ENCODE measurements at places on chromosomes 12 and 14.

DNA sequence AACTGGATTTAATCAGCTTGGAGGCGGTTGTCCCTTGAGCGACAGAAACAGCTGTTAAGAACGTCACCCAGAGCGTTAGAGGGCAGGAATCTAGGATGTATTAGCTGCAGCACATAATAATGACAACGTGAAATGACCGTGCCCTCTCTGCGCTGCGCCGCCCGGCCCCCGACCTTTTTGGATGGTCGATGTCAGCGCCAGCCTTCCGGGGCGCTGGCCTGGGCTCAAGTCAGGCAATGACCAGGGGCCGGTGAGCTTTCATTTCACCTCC lies 427 bp upstream of the TMEM120B start:
- H3K27me3 ChIP-seq: no peaks in the 10 kb centered on the region
- H3K4me3 ChIP-seq: peak overlapping the region; percentile 99
- peaks cover 26% of the 10 kb centered on the region for H3K4me1 ChIP-seq

DNA sequence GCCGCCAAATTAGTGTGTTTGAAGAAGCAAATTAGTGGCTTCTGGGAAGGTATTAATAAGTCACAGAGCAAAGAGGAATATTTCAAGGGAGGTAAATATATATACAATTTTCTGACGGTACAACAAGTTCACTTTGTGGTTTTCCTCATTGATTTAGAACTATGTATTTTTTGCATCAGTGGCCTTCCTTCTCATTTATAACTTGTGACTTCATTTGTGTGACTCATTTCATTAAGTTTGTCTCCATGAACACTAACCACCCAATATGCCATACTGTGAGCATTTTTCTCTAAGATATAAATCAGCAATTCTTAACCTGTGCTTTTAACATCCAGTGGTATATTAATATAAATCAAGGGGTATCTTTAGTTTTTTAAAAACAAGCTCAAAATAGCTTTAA lies 29.3 kb upstream of the ARHGAP5 start:
- no peak for DNase-seq
- peaks cover 5% of the 10 kb centered on the region for H3K4me1 ChIP-seq
- no peaks in the 10 kb centered on the region for H3K36me3 ChIP-seq

- H3K36me3 ChIP-seq: no peaks in the 10 kb centered on the region
- no peak overlapping the region for H3K4me3 ChIP-seq
- no peak overlapping the region for H3K27ac ChIP-seq
- no peaks in the 10 kb centered on the region for H3K4me1 ChIP-seq
- no peaks in the 10 kb centered on the region for H3K27me3 ChIP-seq
- no peak for DNase-seq
Measured at GRCh38 chr12:82144505-82144904, 213.7 kb downstream of the CCDC59 start.

DNA sequence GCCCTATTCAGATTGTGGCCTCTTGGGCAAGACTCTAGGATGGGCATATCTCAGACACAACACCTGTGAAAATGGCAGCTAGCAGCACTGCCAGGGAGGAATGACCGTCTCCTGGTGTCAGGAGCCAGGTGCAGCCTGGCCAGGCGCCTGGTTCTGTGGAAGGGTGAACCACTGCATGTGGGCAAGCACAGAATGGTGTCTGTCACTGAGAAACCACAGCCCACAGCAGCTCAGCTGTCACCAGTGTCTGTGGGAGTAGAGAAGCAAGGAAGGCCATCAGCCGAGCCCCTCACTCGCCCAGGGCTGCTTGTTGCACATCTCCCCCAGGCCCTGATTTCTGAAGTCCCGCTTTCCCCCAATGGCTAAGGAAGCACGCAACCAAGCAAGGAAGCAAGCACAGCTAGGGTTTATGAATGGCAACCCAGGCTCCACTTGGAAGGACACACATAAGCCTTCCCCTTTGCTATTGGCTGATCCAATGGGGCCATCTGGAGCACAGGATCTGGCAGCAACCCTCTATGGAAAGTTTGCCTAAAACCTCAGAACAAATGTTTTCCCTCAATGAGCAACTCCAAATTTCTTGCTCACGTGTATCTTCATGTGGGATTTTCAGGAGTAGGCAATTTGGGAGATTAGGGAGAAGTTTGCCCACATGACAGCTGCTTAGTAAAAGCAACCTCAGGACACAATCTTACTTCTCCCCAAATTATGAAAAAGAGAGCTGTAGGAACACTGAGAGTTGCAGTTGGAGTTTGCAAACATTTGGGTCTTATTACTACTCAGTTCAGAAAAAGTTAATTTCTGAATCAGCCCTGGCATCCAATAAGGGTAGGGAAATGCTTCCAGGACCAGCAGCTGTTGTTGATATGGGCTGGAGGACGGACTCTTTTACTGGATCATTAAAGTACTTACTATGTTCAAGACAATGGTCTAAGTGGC lies 44.7 kb downstream of the GPHB5 start:
- DNase-seq: no peak
- no peaks in the 10 kb centered on the region for H3K4me1 ChIP-seq
- H3K4me3 ChIP-seq: no peak overlapping the region
- no peak overlapping the region for H3K27ac ChIP-seq
- no peaks in the 10 kb centered on the region for H3K36me3 ChIP-seq

- H3K4me1 ChIP-seq: peaks cover 31% of the 10 kb centered on the region
- H3K27ac ChIP-seq: no peak overlapping the region
- no peaks in the 10 kb centered on the region for H3K36me3 ChIP-seq
- DNase-seq: peak; percentile 54
- H3K27me3 ChIP-seq: peaks cover 54% of the 10 kb centered on the region
Measured at GRCh38 chr12:27824126-27824842, 44.2 kb upstream of the MANSC4 start.

GRCh38 chr14:23005451-23006187 lies 4.3 kb downstream of the C14orf93 start:
- H3K27me3 ChIP-seq: no peaks in the 10 kb centered on the region
- H3K36me3 ChIP-seq: peaks cover 1% of the 10 kb centered on the region
- H3K4me3 ChIP-seq: peak overlapping the region; percentile 93
- no peak for DNase-seq

DNA sequence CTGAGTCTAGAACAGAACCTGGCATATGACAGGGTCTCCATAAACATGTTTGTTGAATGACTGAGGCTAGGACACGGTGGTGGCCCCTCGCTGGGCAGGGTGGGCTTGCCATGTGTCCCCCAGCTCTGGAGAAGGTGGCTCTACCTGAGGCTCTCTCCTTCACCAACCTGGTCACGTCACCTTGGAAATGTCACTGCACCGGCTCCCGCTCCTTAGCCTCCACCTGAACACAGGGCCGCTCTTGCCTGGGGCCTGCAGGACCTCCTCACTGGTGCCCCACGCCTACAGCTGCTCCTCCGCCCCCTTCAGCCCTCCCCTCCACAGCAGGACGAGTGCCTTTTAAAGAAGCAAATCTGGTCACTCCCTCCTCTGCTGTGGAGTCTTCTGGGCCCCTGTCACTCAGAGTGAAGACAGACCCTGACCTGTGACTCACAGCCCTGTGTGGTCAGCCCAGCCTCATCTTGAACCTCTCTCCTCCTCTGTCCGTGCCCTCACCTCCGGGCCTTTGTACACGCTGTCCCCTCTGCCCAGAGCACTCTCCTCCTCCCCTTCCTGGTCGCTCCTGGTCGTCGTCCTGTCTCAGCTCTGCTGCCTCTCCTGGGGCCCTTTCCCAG lies 81.0 kb downstream of the ADGRD1 start:
- H3K27me3 ChIP-seq: no peaks in the 10 kb centered on the region
- DNase-seq: no peak
- H3K4me1 ChIP-seq: no peaks in the 10 kb centered on the region
- no peak overlapping the region for H3K27ac ChIP-seq
- H3K36me3 ChIP-seq: no peaks in the 10 kb centered on the region

GRCh38 chr12:42468341-42468821 lies 121.2 kb downstream of the PRICKLE1 start:
- no peak overlapping the region for H3K27ac ChIP-seq
- peaks cover 20% of the 10 kb centered on the region for H3K4me1 ChIP-seq
- DNase-seq: no peak
- H3K4me3 ChIP-seq: peak overlapping the region; percentile 67
- peaks cover 3% of the 10 kb centered on the region for H3K36me3 ChIP-seq

GRCh38 chr12:39033782-39034181 lies 128.4 kb upstream of the CPNE8 start:
- H3K36me3 ChIP-seq: no peaks in the 10 kb centered on the region
- DNase-seq: no peak
- H3K4me3 ChIP-seq: no peak overlapping the region
- H3K4me1 ChIP-seq: no peaks in the 10 kb centered on the region
- no peak overlapping the region for H3K27ac ChIP-seq

GRCh38 chr12:15910864-15911721 lies at the start of gene DERA:
TSS of gene DERA (plus strand) at chr12:15911332. CDS start at chr12:15911384, 52 bp downstream.
- H3K4me3 ChIP-seq: peak within 1 kb of the TSS; percentile 87
- peak within 1 kb of the TSS; percentile 85 for H3K27ac ChIP-seq
- H3K36me3 ChIP-seq: peaks cover 1% of the 10 kb centered on the region
- peak; percentile 65 for DNase-seq

GRCh38 chr14:58593977-58594376 lies 43.8 kb upstream of the DACT1 start:
- peaks cover 10% of the 10 kb centered on the region for H3K4me1 ChIP-seq
- no peak for DNase-seq
- H3K27ac ChIP-seq: no peak overlapping the region
- H3K27me3 ChIP-seq: peaks cover 7% of the 10 kb centered on the region

DNA sequence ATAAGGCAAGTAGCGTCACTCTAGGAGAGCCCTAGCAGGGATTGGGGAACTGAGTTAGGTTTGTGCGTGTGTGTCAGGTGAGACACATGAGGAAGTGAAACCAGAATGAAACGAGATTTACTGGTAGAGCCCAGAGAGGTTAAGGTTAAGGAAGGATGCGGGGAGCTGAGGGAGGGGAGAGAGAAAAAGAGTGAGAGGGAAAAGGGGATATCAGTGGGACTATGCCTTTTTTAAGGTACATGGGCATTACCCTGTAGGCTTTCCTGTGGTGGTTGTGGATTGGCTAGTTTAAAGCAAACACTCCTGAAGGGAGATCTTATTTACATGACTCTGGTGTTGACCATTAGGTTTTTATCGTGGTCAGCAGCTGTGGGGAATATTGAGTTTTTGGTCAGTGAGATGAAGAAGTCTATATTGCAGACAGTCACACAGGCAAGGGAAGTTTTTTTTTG lies 13.9 kb downstream of the ZDHHC17 start:
- DNase-seq: no peak
- H3K4me3 ChIP-seq: no peak overlapping the region
- no peak overlapping the region for H3K27ac ChIP-seq

DNA sequence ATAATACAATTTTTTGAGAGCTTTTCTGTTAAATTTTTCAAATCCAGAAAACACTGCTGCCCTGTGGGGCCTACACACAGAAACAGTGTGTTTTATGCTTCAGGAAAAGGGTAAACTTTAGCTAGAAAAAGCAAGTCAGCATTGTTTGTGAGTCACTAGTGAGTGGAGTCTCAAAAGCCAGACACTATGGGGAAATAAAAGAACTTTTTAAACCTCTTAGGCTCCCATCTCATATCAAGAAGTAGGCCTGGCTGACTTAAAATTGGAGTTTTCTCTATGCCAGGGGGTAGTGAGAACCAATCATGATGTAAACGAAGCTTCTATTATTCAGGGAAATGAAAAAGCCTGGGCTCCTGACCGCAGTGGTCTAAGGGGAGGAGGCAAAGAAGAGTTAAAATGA lies 12.6 kb downstream of the GPR65 start:
- peaks cover 25% of the 10 kb centered on the region for H3K4me1 ChIP-seq
- no peak overlapping the region for H3K27ac ChIP-seq
- H3K4me3 ChIP-seq: no peak overlapping the region
- no peak for DNase-seq
- H3K27me3 ChIP-seq: no peaks in the 10 kb centered on the region

- no peaks in the 10 kb centered on the region for H3K36me3 ChIP-seq
- H3K4me3 ChIP-seq: no peak overlapping the region
- no peaks in the 10 kb centered on the region for H3K4me1 ChIP-seq
Measured at GRCh38 chr14:102688290-102688689, 89.0 kb upstream of the TRAF3 start.

Data from activated CD8-positive, alpha-beta memory T cell treated with anti-CD3 and anti-CD28 coated beads, Interleukin-2, amount 10 ng/mL, durations not matched to agents 7 days and 5 days (primary cell).